Calu3 (cell line): ENCODE measurements at places on chromosomes 4 and X. TPM values are rescaled to one million over a fixed set of nuclear protein-coding genes. Genes with fewer than 3 reads are reported as not detected.

DNA sequence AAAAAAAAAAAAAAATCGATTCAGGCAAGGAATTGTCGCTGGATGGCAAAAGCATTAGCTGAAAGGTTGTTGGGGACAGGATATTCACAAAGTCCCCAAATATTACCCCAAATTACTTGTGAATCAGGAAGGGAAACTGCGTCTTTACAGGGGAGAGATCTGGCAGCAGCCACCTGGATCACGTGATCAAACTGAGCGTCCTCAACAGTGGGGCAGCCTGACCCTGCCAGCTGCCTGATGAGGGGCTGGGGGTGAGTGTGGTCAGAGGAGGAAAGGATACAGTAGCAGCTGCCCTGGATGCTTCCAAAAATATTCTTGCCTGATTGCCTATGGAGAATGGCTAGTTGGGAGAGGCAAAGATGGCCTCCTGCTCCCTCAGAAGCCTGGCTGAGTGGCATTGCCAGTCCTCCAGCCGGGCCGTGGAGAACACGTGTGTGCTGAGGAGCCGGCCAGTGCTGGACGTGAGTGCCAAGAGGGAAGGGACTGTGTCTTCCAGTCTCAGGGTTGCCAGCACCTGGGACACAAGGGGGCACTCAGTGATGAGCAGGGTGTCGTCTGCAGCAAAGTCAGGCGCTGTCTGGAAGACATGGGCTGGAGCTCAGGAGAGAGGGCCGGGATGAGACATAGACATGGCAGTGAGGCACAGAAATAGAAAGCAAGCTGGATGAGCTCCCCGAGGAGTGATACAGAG, 3.0 kb upstream of the LAGE3 start:
- no peak for DNase-seq

DNA sequence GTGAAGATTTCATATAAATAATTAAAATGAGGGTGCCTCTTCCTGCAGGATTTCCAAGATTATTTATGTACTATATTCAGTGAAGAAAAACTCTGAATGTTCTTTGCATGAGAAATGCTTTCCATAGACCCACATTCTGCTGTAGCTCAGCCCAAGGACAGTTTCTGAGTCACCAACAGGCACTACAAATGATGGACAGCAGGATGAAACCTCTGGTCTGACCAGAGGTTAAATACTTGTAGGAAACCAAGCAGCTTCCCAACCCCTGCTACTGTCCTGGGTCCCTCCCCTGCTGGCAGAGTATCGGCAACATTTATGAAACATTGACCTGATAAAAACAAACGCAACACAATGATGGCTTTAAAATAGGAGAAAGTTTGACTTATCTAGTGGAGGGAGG, 73.1 kb downstream of the CXXC4 start:
- DNase-seq = no peak

DNA sequence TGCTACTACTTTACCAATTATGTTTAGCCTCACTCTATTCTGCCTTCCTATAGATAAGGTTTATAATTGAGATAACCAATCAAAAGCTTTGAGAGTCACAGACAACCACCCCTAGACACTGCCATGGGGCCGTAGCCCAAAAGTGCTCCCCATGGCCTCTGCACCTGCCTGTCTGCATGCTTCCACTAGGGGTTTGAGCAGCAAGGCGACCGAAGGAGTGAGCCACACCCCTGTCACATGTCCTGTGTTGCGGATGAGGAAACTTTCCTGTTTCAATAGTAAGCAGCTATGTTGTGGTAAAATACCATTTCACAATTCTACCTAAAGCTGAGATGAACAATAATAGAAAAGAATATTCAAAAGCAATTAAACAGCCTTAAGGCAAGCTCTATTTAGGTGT, 856.0 kb upstream of the FRG1 start:
- DNase-seq = no peak

DNA sequence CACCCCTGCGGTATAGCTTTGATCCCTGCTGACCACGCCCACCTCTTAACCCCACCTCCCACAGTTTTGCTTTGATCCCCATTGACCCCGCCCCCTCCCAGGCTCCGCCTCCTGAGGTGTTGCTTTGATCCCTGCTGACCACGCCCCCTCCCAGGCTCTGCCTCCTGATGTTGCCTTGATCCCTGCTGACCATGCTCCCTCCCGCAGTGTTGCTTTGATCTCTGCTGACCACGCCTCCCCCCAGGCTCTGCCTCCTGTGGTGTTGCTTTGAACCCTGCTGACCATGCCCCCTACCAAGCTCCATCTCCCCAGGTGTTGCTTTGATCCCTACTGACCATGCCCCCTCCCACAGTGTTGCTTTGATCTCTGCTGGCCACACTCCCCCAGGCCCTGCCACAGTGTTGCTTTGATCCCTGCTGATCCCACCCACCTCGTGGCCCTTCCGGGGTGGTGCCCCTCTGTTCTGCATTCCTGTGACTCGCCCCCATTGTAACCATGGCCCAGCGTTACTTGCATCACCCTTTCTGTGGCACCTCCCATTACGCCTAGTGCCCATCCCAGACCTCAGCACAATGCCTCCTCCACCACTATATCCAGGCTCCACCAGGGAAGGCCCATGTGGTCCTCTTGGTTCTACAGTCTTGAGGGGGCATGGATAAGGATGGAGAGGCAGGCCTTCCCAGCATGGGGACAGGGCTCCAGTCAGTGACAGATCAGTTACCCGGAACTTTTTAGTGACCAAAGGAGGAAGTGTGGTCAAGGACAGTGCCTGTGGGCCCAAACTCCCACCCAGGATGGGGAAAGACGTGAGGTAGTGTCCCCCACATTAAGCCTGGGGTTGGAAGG, 70.8 kb downstream of the ADRA2C start:
- peak; percentile 15 for DNase-seq

DNA sequence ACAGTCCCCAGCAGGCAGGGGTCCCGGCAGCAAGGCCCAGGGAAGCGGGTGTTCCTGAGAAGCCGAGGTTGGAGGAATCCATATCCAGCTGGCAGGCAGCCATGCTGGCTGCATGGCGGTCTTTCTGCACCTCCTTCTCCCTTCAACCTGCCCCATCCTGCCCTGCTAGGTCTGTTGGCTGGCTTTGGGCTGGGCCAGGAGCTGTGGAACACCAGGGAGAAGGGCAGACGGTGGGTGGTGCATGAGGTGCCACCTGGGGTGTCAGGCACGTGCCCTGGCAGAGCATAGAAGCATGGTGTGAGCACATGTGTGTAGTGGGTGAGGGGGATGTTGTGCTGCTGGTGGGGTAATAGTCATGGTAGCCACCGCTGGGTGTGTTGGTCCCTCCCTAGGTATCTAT, 150.1 kb downstream of the PJA1 start:
- DNase-seq = no peak

DNA sequence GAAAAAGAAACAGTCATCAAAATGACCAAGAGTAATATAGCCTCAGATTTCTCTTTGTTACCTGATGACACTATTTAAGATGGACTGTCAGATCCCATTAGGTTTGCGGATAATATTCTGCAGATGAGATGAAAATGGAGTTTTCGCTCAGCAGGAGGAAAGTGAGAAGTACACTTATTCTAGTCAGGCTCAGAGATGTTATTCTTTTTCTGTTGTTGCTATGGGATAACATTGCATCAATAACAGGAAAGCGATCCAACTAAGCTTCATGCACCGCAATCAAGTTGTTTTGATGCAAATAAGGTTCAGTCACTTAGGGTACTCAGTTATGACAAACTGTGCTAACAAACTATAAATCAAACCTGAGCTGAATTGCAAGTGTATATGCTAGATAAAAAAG, 415.0 kb downstream of the CCSER1 start:
- no peak for DNase-seq

GRCh38 chr4:173094739-173095421, 73.7 kb upstream of the GALNT7 start:
- DNase-seq = no peak

GRCh38 chrX:31656013-31656412, 584.2 kb upstream of the FTHL17 start:
- no peak for DNase-seq

DNA sequence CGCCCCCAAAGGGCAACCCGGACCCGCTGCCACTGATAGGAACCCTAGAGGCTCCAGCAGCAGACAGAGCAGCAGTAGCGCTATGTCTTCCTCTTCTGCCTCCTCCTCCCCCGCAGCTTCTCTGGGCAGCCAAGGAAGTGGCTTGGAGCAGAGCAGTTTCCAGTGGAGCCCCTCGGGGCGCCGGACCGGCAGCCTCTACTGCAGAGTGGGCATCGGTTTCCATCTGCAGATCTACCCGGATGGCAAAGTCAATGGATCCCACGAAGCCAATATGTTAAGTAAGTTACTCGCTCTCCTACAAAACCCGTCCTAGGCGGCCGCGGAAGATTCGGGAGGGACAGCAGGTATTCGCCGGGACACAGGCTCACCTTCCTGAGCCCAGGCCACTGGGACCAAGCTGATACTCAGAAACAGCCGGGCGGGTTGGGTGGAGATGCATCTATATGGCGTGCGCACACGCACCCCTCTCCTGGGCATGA, 477 bp downstream of the FGF5 start:
- DNase-seq = no peak

DNA sequence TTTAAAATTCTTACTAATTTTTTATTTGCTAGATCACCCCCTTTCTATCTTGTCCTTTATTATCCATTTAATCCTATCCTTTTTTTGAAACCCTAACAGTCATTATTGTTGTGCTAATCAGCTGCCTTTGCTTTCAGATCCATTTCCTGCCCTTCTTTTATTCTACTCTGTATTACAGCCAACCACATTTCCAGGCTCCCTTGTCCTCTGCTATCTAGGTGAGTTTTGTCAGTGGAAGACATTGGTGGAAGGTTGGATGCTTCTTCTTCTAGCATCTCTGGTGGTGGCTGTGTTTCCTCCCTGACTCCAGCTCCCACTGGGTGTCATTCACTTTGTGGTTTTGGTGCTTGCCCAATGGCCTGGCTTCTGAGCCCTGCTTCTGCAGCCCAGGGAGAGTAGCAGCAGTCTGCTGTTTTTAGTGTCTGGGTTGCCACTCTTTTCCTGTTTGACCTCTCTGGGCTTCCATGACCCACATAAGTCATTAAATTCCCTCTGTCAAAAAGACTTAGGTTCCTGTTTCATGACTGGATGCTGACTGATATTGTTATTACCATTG, 225.2 kb upstream of the PGRMC2 start:
- no peak for DNase-seq

DNA sequence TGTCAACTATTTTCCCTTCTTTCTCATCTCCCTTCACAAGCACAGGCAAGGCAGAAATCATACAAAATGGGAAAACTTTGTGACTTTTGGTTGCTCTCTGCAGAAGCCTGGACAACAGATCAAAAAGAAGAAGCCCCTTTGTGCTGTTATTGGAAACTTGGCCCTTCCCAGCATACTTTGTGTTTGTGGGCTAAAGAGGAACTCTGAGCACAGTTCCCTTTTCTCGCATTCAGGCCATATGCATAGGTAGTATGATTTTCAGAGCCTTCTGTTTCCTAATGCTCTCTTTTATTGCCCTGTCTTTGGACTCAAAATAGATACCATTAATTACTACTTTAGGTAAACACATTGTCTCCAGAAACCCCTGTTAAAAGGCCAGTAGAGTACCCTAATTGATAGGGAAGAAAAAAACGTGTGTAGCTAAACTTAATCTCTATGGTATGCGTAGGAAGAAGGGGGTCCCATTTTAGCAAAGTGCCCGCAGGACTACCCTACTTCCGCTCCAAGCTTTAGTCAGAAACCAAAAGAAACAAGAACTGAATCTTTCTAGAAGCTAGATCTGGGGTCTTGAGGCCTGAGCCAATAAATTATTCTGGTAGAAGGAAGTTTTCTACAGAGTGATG, 26.6 kb downstream of the VSIG4 start:
- DNase-seq = no peak

DNA sequence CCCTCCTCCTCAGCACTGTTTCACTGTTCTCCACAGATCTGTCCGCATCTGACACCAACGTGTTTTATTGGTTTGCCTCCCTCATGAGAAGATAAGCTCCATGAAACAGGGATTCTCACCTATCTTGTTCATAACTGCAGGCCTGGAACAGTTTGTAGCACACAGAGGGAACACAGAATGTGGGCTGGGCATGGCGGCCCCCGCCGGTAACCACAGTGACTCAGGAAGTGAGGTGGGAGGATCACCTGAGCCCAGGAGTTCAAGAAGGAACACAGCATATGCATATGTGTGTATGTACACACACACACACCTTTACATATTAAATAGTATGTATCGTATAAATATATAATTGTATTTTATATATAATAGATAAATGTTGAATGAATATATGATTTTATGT, 168.6 kb downstream of the AFAP1 start:
- no peak for DNase-seq

GRCh38 chr4:55876387-55876786, 22.9 kb downstream of the EXOC1 start:
- DNase-seq = no peak

GRCh38 chr4:159725571-159725970, 622.7 kb downstream of the RAPGEF2 start:
- no peak for DNase-seq

DNA sequence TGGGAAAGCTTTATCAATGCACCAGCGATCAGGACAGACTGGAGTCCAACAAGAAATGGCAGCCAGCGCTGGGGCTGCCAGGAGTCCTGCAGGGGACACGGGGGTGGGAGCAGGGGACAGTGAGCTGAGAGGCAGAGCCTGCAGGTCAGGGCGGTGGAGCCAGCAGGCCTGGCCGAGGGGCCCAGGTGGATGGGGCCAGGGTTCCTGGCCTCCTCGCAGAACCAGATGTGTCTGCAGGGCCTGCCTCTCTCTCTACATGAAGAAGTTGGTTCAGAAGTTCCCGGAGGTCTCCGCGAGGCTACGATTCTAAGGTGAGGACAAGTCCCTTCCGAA, 63.6 kb downstream of the CPZ start:
- no peak for DNase-seq

DNA sequence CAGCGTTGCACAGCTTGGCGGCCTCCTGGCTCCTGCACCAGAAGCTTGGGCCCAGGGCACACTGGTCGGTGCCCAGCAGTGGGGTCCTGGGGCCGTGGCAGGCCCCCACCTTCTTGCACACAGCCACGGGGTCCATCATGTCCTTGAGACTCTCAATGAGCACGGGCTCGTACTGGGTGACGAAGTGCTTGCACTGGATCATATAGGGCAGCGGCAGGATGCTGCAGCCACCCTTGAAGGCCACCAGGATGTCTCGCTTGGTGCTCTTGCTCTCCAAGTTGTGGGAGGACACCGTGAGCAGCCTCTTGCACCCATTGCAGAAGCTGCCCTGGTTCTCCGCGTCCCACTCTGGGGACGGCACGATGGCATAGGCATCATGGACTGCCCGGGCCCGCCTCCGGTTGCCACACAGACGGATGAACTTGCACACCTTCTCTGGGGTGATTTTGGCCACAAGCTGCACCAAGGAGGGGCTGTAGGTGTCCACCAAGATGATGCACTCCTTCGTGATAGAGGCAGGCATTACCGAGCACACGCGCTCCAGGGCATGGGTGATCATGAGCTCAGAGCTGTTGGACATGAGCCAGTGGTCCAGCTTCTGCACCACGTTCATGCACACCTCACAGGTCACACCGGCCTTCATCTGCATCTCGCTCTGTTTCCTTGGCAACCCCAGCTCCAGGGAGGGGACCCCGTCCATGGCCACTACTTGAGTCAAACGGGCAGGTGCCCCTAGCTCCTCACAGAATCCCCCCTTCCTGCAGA, 1.2 kb downstream of the PSAPL1 start:
- DNase-seq = no peak

Gene SCML1
- 14.2 and 14.4 TPM in 2 replicates for total RNA-seq

Gene ZC4H2
- total RNA-seq = 16.4 and 18.9 TPM in 2 replicates

Gene ARHGAP36
- not detected in 2 replicates for total RNA-seq

Gene GSTCD
- 22.5 and 23.9 TPM in 2 replicates for total RNA-seq

Gene HPF1
- total RNA-seq = 8.8 and 11.2 TPM in 2 replicates

Gene NHSL2
- 0.09 and 0.27 TPM in 2 replicates for total RNA-seq

Gene AMTN
- not detected in 2 replicates for total RNA-seq

Gene PAGE5
- not detected in 2 replicates for total RNA-seq
